Erythroblast (primary cell): ENCODE measurements at places on chromosomes 13 and 19.

DNA sequence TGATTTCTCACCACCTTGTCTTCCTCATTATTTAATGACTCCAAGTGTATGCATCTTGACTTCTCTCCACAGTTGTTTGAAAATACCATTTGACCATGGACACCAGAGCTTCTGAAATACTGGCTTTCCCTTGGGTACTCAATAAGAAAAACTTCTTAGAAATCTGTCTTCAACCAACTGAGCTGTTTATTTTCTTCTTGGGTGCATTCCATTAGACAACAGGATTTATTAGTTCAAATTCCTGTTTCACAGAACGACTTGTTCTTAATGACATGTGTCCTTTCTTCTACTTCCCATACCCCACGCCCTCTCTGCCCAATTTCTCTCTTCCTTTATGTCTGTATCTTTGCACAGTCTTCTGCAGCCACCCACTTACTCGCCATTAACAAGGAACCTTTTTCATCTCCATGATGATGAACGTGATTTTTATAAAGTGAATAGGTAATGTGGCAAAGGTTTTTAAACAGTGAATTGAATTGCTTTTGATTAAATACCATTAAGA, 11.3 kb upstream of the ITM2B start:
- no peak for DNase-seq

GRCh38 chr19:38280030-38280921, 15.9 kb downstream of the SPINT2 start:
- no peak for DNase-seq

- DNase-seq = no peak
Measured at GRCh38 chr19:5586300-5587070, 18.7 kb upstream of the TINCR start.

DNA sequence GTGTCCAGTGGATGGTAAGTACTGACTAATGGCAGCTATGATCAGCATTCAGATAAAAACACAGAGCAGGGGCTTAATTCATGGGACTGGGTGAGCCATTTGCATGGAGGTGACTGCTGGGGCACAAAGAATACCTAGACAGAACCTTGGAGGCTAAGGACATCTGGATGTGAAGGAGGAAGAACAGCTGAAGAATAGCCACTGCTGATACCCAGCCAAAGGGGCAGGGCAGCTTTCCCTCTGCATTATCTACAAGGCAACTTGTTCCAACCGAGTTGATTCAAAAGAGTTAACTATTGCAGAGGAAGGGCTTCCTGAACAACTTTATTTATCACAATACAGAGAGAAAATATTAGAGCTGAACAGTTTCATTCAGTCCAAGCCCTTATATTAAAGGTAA, 13.1 kb upstream of the THSD1 start:
- no peak for DNase-seq

GRCh38 chr19:56949626-56950025, 109.1 kb upstream of the PEG3 start:
- DNase-seq = no peak

GRCh38 chr19:46901701-46902401, 41.1 kb downstream of the ARHGAP35 start:
- no peak for DNase-seq

GRCh38 chr13:41500511-41500910, 43.2 kb downstream of the RGCC start:
- peak; percentile 32 for DNase-seq

- no peak for DNase-seq
Measured at GRCh38 chr13:48346583-48346982, 43.0 kb downstream of the RB1 start.
